ENCODE measurements at places on chromosomes 4 and X. TPM values are rescaled to one million over a fixed set of nuclear protein-coding genes. Genes with fewer than 3 reads are reported as not detected.

DNA sequence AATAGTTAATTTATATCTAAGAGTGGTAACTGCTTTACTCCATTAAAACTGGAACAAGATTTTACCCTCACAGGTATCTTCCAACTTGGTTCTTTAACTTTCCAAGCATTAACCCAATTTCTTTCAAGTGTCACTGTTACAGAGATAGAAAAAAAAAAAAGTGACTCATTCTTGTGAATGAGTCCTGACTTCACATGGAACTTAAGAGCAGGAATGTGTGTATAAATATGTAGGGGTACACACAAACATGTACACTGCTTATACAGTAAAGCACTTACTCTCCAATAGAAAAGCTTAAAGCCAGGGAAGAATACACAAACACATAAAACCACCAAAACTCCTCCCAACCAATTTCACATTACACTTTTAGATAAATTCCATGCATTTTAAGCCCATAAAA lies 38.8 kb downstream of the TAPT1 start:
- no peak for DNase-seq

GRCh38 chrX:47093248-47093647 lies 15.0 kb downstream of the RGN start:
- DNase-seq: no peak

DNA sequence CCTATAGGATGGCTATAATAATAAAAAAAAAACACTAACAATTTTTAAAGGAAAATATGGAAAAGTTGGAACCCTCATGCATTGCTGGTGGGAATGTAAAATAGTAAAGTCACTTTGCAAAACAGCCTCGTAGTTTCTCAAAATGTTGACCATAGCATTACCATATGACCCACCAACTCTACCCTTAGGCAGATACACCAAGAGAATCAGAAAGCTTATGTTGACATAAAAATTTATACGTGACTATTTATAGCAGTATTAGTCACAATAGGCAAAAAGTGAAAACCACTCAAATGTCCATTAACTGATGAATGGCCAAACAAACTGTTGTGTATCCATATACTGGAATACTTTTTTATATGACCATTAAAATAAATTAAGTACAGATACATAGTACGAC lies 19.8 kb upstream of the FAM241A start:
- no peak for DNase-seq

- DNase-seq: no peak
These were observed 1.6 kb downstream of the KIT start for GRCh38 chr4:54659313-54659712.

DNA sequence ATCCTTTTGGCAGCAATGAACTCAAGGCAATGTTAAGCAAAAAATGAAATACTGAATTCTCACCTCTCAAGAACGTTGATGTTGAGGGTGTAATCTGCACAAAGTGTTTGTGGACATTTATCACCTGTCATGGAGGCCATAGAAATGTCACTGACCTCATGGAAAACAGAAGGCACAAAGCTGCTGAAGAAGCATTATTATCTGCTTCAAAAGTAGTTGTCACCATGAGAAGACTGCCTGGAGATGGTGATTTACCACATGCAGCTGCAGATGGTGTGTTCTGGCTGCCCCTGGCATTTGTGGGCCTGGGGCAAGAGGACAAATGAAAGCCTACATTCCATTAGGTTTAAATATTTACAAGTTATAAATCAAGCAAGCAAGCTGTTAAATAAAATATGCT lies 116.8 kb upstream of the RPS6KA3 start:
- no peak for DNase-seq

GRCh38 chr4:79163981-79164490 lies 161.8 kb downstream of the NAA11 start:
- no peak for DNase-seq

The RPA4 gene
- total RNA-seq: not detected

The FGD1 gene
- 13.0 TPM for total RNA-seq

Data from kidney epithelial cell (primary cell).